SJSA1 (cell line): ENCODE measurements at places on chromosomes 11 and 22. TPM values are rescaled to one million over a fixed set of nuclear protein-coding genes. Genes with fewer than 3 reads are reported as not detected.

- DNase-seq = no peak
These were observed 50.9 kb downstream of the CDKN1C start for GRCh38 chr11:2834503-2835273.

DNA sequence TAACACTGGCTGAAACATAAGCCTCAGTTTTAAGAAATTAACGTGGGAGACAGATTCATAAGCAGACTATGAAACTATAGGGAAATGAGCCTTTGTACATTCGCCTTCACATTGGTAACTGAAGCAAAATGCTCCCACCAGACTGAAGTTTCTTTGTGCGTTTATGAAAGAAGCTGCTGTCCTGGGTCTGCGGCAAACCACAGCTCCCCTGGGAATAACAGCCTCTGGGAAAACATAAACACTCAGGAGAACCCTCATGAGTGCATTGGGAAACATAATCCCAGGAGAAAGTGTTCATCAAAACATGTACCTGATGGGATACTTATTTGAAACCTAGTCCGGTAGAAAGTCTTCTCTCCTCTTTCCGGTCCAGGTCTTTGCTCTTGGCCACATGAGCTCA lies 193.1 kb upstream of the LARGE1 start:
- no peak for DNase-seq

The ZNF215 gene
- not detected in 2 replicates for total RNA-seq

The PRR5 gene
- 6.1 and 13.7 TPM in 2 replicates for total RNA-seq

- DNase-seq = no peak
These were observed 32.9 kb downstream of the RPS6KA4 start for GRCh38 chr11:64391839-64392238.

- DNase-seq = no peak
These were observed 20.4 kb upstream of the GNB1L start for GRCh38 chr22:19875061-19875530.

The P2RY2 gene
- not detected in 2 replicates for total RNA-seq

GRCh38 chr11:61607920-61608599 lies 27.2 kb upstream of the SYT7 start:
- DNase-seq = no peak

DNA sequence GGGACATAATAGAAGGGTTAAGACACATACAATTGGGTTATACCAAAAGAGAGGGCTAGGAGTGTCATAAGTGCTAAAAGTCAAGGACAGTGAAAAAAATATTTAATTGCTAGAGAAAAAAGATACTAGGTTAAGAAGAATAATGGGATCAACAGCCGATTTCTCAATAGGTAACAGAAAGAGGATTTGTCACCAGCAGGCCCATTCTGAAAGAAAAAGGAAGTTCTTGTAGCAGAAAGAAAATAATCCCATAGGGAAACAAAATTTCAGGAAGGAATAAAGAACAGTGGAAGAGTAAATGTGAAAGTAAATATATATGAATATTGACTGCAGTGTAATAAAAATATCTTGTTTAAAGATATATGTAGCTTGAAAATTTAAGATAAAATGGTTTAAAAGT lies 43.3 kb upstream of the ADORA2A start:
- DNase-seq = no peak

DNA sequence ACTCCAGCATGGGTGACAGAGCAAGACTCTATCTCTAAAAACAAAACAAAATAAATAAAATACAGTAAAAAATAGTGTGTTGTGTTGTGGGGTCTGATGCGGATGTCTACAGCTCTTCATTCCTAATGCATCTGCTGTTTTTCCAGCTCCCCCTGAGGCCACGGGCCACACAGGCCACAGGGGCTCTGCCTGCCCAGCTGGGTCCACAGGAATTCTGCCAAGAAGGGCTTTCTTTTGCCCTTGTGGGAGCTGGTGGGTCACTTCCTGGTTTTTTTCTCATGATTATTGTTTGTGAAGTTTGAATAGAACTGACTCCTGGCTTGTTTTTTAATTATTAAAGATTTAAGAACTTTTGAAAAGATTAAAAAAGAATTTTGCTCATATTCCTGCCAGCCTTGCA lies 67.4 kb upstream of the CLDN5 start:
- DNase-seq = no peak

- DNase-seq = peak; percentile 68
These were observed 10.9 kb downstream of the PHLDB1 start for GRCh38 chr11:118618115-118618990.

GRCh38 chr11:119166368-119167076 lies 2.0 kb upstream of the NLRX1 start:
- peak; percentile 27 for DNase-seq

DNA sequence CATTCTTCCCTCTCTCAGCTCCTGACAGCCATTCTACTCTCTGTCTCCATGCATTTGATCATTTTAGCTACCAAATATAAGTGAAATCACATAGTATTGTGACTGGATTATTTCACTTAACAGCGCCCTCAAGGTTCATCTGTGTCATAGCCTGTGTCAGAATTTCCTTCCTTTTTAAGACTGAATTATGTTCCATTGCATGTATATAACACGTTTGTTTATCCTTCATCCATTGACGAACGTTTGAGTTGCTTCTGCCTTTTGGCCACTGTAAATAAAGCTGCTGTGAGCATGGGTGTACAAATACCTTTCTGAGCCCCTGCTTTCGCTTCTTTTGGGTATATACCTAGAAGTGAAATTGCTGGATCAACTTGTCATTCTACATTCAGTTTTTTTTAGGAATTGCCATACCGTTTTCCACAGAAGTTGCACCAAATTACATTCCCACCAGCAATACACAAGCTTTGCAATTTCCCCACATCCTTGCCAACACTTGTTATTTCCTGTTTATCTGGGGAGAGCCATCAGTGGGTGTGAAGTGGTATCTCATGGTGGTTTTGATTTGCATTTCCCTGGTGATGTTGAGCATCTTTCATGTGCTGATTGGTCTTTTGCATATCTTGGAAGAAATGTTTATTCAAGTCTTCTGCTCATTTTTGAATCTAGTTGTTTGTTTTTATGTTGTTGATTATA lies 17.5 kb downstream of the GLB1L2 start:
- DNase-seq = no peak

The TPBGL gene
- total RNA-seq = not detected in 2 replicates

The WT1 gene
- total RNA-seq = not detected in 2 replicates

DNA sequence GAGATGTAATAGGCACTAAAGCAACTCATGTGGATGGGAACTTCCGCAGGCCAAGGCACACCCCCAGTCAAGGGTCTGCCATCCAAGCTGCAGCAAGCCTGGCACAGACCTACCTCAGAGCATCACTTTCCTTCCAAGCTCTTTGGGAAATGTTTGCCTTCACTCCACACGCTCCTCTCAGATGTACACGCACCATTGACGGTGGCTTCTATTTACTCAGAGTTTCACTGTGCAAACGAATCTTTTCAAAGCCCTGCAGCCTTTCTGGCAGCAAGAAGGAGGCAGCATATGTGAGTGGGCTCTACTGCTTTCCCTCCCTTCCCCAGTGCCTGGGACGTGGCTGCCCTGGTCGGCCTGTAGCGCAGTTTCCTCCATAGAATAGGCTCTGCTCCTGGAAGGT lies 60.9 kb upstream of the USP47 start:
- DNase-seq = no peak

GRCh38 chr11:121417055-121417551 lies 35.0 kb upstream of the SORL1 start:
- no peak for DNase-seq

DNA sequence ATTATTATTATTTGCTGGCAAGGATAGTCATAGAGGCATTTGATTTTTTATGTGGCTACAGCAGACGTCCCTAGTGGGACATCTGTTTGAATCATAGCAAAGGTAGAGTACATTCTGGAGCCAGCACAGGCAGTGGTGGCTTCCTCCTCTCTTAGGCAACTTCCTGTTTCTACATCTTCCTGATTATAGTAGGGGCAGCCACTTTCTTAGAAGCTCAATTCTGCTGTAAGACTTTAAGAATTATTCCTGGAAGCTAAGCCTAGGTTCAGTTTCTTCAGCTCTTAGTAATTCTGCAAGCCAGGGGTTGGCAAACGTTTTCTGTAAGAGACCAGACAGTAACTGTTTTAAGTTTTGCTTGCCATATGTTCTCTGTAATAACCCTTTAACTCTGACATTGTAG lies 129.3 kb upstream of the TENM4 start:
- DNase-seq = no peak

The FGF3 gene
- total RNA-seq = not detected in 2 replicates

The RIMBP3C gene
- total RNA-seq = 0.76 and 0.81 TPM in 2 replicates

GRCh38 chr11:67111261-67111660 lies 7.8 kb upstream of the KDM2A start:
- DNase-seq = no peak

The NTM gene
- total RNA-seq = 0.34 TPM in 1 of 2 replicates, not detected in the other

The MRGPRX3 gene
- not detected in 2 replicates for total RNA-seq

- peak; percentile 74 for DNase-seq
These were observed 289.2 kb downstream of the MN1 start for GRCh38 chr22:27512283-27512761.

The OR51B4 gene
- not detected in 2 replicates for total RNA-seq

- DNase-seq = no peak
These were observed 331.3 kb downstream of the MN1 start for GRCh38 chr22:27470169-27470772.

GRCh38 chr22:30444632-30445437 lies 19.3 kb downstream of the MTFP1 start:
- no peak for DNase-seq

DNA sequence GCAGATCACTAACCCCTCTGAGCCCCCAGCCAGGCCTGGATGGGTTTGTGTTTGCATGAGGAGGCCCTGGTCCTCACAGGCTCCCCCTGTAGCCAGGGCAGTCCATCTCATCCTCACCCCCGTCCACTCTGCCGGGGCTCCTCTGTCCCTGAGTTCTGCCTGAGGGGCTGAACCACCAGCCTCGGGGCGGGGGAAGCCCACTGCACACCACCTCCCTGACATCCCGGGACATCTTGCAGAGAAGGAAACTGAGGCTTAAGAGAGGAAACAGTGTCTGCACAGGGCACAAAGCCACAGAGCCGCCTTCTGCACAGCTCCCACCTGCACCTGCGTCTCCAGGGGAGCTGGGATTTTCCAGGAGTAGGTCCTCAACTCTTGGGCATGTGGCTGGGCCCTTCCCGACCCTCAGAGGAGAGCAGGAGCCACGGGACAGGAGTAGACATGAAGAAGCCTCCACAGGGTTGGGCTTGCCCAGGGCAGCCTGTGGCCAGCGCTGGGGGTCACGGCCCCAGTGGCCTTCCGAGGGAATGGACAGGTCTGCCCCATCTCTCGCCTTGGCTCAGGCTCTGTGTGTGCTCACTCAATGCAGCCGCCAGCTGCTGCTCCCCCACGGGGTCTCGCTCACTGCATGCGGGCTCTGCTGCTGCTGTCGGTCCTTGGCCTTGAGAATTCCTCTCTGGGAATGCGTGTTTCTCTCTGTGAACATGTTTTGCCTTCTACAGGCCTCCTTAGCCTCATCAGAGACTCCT lies 45.4 kb upstream of the CCDC188 start:
- DNase-seq = no peak

GRCh38 chr11:16392616-16393015 lies 36.3 kb upstream of the SOX6 start:
- DNase-seq = no peak

DNA sequence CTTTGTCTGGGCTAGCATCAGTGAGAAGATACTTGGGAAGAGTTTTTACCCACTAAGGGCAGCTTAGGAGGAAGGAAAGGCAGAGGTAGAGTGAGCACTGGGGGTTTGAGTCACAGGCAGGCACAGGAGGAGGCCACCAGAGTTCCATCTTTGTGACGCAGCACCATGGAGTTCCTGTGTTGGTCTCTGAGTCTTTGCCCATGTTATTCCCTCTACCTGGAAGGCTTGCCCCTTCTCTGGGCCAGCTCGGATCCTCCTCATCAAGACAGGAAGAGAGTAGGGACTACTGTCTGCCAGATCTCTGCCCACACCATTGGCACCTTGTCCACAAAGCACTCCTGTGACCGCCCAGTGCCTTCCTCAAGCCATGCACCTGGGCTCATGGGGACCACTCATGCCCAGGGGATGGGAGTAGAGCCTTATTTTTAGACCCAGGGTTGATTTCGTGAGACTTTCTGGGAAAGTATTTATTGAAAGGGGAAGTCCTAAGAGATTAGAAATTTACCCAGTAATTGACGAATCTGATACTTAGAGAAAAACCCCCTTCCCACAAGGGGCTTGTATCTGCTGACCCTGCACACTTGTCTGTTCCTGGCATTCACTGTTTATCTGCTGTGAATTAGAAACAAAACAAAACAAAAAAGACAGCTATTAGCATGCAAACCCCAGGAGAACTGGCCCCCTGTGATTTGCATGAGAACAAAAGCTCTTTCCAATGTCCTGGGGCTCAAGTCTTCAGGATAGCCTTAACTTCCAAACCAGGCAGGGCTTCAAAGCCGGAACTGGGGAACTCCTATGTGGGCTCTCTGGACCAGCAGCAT lies 35.9 kb upstream of the MYEOV start:
- no peak for DNase-seq
